ENCODE measurements at places on chromosomes 4 and X.

DNA sequence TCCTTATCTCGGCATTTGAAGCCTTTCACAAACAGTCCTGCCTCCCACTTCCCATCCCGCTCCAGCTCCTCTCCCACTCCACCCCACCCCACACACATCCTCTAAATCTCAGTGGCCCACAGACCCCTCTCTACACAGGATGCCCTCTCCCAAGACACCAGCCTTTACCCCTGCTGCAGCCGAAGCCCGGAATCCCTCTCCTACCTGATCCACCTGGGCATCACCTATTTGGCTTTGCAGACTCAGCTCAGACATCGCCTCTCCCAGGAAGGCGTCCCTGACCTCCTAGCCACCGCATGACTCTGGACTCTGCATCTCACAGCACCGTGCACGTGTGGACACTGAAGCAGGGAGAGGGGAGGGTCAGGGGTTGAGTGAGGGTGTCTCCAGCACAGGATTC, 11.5 kb downstream of the PPP2R2C start:
- DNase-seq, result no peak

DNA sequence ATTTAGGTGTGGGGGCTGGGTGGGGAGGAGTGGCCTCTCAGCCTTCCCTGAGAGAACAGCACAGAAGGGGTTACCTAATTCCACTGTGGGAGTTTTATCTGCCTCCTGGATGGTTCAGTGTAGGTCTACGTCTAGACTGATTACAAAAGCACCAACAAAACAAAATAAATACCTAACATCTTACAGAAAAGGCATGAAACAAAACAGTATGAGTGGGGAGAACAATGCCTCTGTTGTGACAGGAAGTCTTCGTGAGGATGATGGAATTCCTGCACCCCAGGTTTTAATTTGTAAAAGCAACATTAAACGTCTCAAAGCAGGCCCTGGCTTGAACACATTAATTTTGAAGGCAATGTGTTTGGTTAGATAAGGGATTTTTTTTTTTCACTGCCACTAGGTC, 112.1 kb upstream of the GPC4 start:
- DNase-seq, result no peak

DNA sequence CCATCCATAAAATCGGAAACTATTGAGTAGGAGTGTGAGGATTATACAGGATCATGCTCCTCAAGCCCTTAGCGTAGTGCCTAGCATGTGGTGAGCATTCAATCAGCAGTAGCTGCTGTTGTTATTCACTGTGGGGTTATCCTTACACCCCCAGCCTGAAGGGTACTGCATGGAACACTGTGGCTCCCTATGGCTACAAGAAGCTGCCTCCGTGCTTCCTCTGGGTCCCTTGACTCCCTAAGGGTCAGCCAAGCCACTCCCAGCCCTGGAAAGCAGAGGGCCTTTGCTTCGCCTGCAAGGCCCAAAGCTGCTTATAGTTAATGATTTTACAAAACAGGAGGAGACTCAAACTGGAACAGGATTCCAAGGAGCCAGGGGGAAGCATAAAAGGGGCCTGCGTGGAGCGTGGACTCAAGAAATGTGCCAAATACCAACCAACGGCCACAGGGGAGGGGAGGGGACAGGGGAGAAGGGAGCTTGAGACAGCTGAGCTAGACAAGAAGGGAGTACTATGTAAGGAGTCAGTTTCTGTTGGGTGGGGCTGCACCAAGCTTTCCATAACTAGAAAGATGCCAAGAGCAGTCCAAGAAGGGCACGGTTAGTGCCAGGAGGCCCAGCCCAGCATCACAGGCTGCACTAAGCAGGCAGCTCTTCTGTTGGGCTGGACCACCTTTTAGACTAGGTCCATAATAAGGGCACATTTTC, 15.9 kb downstream of the SEPTIN6 start:
- no peak for DNase-seq

GRCh38 chr4:13665701-13666660, 38.5 kb upstream of the BOD1L1 start:
- DNase-seq, result no peak

GRCh38 chr4:173212379-173212778, 43.8 kb downstream of the GALNT7 start:
- DNase-seq, result no peak

GRCh38 chrX:1491851-1492349, 39.2 kb upstream of the ASMTL start:
- DNase-seq, result peak; percentile 44

All from suppressor macrophage (primary cell).